ENCODE measurements at places on chromosomes 2 and 18.

- peak; percentile 23 for DNase-seq
Observed at GRCh38 chr2:234329202-234329960, 167.5 kb downstream of the ARL4C start.

DNA sequence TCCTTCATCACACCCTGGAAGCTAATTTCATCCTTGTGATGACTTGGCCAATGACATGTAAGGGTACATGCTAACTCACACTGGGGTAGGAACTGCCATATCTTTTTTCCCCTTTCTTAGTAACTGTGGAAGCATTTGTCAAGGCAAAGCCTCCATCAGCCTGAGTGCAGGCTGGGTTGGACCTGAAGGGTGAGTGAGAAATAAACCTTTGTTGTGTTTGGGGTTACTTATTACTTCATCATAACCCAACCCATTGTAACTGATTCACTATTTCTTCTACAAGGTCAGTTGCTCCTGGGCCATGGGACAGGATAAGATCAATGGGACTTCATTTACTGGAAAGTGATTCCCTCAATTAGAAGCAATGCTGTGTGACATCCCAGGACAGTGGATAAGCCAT, 108.4 kb downstream of the COL6A3 start:
- DNase-seq: no peak

DNA sequence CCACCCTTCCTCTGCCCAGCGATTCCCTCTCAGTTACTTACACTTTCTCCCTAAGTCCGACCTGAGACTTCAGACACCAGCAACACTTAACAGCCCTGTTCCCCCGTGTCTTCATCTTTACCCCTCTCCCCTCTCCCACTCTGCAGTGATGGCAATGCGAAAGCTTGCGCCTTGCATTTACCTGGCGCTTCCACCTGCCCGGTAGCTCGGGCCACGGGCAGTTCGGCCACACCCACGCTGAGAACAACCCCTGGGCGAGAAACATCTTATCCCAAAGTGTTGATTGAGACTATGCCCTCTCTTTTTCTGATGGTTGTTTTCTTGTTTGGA, 558 bp downstream of the DNAJC10 start:
- DNase-seq: peak; percentile 18

GRCh38 chr2:39640107-39640506, 25.6 kb upstream of the TMEM178A start:
- DNase-seq: no peak

DNA sequence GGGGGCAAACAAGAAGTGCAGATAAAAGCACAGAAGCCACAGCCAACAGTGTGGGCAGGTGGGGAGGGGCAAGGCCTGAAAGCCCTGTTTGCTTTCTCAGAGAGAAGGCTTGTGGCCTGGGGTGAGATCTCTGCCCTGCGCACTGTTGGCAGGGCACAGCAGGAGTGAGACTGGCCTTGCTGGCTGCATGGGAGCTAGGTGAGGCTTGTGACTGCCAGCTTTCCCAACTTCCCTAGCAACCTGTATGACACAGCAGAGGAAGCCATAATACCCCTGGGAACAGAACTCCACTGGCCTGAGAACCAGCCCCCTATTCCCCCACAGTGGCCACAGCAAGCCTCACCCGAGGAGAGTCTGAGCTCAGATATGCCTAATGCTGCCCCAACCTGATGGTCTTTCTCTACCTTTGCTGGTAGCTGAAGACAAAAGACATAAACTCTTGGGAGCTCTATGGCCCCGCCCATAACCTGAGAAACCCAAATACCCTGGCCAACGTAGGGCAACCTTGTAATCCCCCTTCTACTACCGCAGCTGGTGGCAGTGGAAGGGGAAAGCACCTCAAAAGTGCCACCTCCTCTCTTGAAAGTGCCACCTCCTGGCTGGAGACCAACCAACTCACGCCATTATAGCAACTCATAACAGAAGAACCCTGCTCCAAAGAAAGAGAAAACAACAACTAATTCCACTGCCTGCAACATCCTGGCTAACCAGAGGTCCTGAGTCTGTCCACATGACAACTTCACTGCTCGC, 44.4 kb downstream of the LCT start:
- DNase-seq: no peak

DNA sequence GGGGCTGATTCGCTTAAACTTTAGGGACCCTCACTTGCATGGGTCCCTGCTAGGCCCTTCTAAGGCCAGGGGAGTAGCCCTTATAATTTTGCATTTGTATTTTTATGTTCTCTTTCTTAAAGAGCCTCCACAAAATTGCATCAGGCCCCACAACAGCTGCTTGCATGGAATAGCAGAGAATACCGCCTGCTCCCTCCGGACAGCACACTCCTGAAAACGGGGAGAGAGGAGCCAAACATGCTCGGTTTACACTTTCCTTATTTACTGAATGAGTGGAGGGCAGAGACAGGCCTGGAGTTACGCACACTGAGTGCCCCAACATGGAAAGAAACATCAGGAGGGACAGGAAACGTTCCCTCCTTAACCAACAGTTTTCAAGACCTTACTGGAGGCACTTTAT, 132.2 kb downstream of the ANTXR1 start:
- DNase-seq: no peak

DNA sequence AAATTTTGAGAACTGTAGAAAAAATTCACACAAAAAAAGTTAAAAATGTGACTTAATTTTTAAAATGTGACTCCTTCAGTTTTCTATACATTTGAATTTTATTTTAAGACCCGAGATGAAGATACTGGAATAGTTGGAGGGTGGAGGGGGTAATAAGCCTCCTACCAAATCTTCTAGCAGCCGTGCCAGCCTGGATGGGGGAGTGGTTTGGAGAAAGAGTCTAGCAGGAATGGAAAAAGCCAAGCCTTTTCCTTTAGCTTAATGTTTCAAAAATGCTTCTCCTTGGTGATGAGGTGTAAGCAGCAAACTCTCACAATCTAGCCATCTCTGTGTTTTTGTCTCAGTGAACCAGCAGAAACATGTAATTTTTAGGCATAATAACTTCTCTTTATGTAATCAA, 14.7 kb downstream of the CASP8 start:
- no peak for DNase-seq

DNA sequence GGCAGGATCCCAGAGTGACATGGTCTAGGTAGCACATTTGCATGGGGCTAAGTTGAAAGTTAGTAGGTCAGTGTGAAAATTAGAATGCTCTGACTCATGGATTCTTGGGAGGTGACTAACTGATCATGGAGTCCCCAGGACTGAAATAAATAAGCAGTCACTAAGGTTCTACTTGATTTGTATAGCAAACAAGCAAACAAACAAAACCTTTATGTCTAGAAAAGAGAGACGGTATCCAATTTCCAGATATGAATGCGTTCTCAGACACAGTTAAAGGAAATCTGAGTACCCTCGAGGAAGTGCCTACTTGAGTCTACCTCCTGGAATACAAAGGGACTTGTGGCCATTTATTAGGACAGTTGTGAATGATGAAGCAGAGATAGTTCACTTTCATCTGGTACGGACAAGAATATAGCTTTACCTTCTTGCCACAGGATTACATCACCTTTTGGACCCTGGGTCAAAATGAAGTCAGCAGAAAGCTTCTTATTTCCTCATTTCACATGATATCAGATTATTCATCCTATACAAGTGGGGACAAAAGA, 54.3 kb upstream of the AGPS start:
- DNase-seq: no peak

DNA sequence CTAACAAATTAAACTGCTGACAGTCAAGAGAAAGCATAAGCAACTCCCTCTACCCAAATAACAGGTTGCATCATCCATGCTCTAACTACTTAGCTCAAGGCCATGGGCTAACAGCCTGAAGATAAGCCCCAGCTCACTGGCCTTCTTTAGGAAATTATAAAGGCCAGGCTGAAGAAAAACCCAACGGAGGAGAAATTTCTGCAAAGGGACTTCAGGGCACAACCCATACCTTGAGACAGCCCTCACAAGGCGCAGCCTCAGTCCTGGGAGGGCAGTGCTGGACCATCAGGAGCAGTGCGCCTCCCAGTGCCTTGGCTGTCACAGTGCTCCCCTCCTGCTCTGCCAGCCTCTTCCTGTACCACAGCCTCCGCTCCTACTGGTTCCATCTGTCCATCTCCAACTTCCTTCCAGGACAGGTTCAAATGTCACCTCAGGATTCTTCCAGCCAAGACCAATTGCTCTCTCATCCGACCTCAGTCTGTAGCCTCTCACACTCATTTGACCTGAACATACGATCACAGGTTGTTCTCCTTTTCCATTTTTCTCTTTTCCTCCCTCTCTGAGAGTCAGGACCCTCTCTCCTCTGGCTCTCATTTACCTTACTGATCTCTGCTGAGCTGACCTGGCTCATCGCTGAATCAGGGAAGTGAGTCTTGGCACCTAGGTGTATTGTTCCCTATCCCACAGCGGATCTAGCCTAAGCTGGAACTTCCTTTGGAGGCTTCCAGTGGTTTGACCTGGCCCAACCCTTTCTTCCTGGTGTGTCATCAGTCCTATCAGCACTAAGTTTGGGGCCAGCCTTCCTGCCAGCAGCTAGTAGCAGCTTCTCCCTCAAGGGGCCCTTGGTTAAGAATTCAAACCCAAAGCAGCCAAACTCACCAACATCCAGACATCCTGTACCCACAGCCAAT, 1.9 kb downstream of the MCFD2 start:
- no peak for DNase-seq

DNA sequence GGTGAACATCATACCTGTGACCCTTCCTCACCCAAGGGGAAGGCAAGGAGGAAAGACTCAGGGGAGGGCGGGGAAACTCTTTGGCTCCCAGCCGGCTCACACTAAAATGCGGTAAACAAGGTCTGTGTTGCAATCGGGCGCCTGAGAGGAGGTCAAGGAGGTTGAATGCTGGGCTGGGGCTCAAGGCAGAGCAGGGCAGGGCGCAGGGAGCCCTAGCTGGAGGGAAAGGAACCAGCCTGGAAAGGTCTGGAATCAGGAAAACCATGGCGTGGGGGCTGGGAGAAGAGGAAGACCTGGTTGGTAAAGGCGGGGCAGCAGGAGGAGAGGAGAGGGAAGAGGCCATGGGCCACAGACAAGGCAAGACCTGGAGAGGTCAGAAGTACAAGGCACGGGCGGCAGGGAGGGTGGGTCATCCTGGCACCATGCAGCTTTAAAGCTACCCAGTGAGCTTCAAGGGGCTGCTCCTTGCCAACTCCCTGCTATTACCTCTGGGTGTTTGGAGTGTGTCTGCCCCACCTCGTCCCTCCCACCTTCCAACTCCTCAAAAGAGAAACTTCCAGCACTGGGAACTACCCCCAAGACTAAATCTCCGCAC, 4.8 kb upstream of the TMEM37 start:
- peak; percentile 7 for DNase-seq

DNA sequence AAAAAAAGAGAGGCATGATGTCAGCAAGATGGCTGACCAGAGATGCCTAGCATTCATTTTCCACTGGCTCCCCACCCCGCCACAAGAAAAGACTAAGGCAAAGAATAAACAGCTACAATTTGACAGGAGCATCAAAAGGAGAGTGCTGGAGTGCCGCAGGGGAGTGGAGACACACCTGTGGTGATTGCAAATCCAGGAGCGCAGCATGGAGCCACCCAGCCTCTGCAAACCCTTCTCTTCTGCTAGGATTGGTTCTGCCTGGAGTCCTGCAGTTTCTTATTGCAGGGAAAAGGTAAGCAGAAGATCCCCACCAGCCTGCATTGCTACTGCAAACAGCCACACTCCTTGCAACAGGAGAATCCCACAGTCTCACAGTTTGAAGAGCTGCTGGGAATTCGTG, 26.1 kb downstream of the BOLL start:
- no peak for DNase-seq

DNA sequence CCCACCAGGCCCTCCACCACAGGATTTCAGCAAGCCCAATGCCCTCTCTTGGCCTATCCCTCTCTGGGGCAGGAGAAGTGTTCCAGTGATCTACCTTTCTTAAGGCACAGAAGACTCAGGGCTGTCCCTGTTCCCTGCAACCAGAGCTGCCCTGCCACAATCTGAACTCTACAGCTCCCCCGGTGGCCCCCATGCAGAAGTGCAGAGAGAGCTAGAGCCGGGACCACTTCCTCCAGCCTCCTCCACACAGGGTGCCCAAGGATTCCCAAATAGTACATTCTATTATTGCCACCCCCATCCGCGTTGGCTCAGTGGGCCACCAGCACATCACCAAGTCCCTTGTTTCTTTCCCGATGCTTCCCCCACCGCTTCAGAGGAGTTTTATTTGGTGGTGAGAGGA, 114.8 kb upstream of the PTPRM start:
- DNase-seq: peak; percentile 5

GRCh38 chr2:229043681-229044080, 227.4 kb downstream of the PID1 start:
- DNase-seq: no peak
